ENCODE measurements at places on chromosomes 7 and 10.
A peak's percentile ranks its signal among the peaks of the same experiment; 100 is the strongest.

- DNase-seq = no peak
Measured at GRCh38 chr10:48454302-48455054, 148.0 kb downstream of the MAPK8 start.

GRCh38 chr10:4333459-4333894 lies 492.5 kb upstream of the AKR1E2 start:
- DNase-seq = no peak

DNA sequence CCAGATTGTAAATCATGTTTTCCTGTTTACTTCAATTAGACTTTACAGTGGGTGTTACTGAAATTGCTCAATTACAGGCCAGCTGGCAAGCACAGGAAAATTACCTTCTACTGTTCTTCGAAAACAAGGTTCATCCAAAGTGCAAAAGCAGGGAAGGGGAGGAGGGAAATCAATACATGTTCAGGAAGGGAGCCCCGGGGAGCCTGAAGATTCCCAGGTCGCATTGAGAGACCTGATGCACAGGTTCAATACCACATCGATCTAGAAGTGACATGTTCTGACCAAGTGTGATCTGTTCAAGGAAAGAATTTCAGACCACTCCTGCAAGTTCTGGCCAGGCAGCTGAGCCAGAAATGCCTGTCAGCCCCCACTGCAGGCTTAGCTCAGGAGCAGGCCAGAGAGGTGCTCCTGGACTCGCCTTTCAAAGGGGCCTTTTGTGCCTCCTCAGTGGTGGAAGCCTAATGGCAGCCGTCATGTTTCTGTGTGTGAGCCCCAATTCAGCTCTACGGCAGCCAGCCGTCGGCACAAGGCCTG lies 35.9 kb downstream of the FAM53B start:
- peak; percentile 59 for DNase-seq

DNA sequence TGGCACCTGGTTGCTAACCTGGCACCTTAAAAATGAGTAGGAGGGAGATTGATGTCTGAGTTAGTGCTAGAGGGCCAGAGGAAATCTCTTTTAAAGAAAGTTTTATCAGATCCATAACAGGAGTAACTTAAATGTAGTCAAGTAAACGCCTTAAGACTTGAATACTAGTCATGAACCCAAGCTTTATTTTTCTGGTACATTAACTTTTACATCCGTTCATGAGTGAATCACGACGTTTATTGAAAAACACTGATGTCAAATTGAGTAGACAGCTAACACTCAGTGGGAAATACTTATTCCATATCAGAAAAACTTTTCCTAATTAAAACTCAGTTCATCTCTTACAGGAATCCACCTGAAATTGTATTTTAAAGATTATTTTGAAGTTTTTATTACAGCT lies 6.9 kb upstream of the LAMB1 start:
- DNase-seq = no peak

DNA sequence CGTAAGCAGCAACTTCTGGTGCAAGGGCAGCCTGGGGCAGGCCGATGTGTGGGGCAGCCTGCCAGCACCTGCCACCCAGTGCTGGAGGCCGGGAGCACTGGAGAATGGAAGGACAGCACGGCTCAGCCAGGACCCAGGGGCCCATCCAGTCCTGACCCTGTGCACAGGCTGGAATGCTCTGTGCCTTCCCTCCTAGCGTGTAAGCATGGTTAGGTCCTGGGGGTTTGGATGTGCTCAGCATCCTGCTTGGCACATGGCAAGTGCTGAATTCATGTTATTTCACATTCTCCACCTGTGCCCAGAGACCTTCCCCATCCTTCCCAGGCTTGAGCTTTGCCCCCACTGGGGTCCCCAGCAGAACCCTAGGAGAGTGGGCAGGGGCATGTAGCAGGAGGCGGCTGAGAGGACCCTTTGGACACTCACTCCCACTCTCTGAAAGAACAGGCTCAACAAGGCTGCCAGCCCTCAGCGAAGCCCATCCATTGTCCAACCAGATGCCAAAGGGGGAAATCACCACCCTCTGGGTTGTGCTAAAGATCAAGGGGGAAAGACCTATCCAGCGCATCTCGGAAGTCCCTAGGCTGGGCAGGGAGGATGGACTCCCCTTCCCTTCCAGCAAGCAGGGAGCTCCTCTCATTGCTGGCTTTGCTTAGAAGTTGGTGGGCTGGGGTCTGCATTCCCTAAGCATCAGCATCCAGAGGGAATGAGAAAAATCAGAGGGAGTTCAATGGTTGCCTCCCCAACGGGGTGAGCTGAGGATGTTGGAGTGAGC lies 29.7 kb downstream of the ANXA8 start:
- DNase-seq = no peak

DNA sequence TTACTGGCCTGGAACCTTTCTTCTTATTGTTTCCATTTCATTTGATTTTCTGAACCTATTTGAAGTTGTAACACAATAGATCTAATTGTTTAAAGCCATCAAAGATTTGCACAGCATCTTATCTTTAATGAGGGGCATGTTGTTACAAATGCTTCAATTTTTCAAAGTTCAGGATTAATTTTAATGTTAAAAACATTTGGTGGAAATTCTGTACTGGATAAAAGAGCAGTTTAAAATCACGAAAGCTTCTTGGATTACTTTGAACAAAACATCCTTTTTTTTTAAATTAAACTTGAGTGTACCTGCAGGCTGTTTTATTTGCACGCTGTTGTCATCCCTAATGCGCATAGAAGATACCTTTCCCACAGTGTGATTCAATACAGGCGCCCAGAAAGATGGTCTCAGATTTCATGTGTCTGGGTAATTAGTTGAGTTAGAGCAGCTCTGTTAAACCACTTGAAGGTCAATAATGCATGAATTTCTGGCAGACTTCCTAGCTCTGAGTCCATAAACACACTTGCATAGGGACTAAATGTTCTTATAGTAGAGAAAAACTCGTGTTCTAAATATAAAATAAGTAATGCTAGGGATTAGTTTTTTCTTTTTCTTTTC lies 29.3 kb upstream of the DDX50 start:
- DNase-seq = peak; percentile 50

DNA sequence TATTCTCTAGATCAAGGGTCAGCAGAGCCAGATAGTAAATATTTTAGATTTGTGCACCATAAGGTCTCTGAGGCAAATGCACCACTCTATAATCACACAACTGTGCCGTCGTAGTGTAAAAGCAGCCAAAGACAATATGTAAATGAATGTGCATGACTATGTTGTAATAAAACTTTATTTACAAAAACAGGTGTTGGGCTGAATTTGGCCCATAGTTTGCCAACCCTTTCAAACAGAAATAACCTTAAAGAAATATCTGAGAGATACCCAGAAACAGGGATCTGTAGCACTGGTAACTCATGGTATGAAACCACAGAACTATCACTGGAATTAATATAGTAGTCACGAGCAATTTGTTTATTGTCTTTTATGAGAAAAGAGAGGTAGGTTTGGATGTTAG lies 86.0 kb downstream of the ARID5B start:
- DNase-seq = no peak

DNA sequence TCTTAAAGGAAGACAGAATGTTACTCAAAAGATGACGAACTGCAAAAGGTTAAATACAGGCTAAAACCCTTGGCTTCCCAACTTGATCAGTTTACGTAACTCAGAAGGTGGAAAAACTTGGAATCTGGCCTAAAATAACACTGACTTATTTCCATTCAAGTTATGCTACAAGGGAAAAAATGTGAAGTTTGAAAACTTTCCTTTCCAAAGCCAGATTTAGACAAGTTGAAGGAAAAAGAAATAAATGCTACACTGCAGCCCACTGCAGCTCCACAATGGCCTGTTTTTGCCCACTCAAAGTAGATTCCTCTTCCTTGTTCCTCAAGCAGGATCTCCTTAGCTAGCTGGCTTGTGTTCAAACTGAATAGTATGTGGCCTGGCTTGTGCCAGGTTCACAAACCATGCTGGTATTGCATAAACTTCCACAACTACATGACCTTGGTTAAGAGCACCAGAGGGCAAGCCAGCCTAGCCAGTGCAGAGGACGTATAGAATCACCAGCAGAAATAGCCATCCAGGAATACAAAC lies 166.2 kb downstream of the CPEB3 start:
- peak; percentile 83 for DNase-seq

DNA sequence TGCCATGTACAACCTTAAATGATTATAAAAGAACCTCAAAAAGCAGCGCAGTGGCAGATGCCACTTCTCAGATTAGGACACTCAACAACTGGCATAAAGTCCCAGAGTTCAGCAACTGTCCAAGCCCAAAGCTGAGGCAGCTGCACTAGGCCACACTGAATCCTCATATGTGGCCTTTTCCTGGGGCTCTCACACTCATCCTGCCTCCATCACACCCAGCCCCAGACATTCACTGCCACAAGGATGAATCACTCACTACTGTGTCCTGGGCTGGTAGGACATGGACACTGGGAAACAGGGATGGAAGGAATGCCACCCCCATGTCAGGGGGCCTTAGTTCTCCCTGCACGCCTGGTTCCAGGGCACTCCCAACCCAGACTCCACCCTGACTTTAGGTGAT lies 547.7 kb downstream of the TNS3 start:
- DNase-seq = no peak

- DNase-seq = no peak
Measured at GRCh38 chr10:43237631-43238446, 29.0 kb downstream of the RASGEF1A start.

DNA sequence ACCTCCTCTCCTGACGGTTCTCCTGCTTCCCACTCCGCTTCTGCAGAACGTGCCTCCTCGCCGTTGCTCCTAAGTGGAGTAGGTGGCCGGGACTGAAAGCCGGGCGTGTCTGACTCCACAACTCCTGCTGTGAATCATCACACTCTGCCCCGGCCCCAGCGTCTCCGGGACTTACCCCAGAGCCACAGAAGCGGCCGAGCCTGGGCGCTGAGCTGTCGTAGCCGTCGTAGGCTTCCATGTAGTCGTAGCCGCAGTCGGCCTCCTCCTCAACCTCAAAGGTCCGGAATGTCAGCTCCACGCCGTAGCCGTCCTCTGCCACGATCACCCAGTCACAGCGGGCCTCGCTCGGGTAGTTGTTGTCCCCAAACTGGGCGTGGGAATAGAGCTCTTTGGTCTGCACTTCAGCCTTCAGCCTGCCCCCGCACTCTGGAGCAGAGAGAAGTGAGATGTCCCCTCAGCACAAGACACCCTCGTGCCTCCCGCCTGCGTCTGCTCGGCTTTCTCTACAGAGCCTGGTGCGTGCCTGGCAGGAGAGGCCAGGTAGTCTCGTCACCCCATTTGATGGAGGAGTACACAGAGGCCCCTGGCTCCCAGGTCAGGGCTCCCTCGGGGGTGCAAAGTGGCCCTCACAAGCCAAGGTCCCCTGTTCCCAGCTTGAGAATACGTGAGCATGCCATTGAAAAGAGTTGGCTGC lies 11.2 kb upstream of the OPALIN start:
- DNase-seq = no peak

- DNase-seq = no peak
Measured at GRCh38 chr7:51238981-51239495, 77.6 kb downstream of the COBL start.

- no peak for DNase-seq
Measured at GRCh38 chr7:55827577-55827976, 35.0 kb downstream of the SEPTIN14 start.

DNA sequence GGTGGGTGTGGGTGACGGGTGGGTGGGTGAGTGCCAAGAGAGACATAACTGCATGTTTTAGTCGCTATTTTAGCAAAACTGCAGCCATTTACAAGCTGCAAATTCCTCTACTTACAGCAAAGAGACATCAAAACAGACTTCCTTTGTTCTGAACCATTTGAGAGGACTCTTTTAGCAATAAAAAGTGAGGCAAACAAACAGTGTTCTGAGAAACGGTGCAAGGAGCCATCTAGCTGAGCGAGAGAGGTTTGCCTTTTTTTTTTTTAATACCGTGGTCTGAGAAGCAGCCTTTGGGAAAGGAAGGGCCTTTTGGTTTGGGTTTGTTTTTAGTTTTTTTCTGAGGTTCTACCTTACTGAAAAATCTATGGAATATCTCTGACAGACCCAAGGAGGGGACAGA lies 62.9 kb downstream of the SCRN1 start:
- no peak for DNase-seq

DNA sequence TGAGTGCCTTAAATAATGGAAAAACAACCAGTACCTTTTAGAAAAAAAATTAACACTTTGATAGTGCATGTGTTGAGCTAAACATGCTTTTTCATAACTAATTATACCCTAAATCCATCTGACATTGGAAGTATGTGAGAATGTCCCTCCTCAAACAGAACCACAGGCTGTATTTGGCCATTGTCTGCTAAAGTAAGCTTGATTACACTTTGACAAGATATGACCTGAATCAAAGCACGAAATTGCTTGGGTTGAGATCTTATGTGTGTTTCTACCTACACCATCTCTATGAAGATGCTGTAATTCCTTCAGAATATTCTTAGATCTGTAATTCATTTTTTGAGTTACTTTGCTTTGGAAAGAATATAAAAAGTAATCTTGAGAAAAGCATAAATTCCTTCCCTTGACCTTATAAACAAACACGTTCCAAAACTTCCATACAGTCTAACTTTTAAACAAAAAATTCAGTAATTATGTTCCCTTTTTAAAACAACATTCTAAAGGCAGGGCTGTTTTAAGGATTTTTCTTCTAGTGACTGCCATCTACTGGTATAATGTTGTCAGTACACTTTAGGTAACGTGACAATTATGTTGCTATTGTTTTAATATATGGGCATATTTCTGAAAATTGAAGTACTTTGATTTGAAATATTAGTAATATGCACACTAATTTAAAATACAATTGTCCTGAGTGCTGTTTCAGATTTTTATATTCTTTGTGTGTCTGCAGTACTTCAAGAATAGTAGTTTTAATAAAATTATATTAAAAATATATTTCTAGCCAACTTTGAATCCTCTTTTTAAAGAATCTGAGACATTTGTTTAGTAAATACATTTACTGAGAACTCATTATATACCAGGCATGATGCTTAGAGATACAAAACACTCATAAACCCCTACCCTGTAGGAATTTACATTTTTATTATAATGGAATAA lies 20.9 kb downstream of the CD36 start:
- peak; percentile 73 for DNase-seq

GRCh38 chr7:285731-286130 lies 4.2 kb upstream of the FOXL3 start:
- DNase-seq = no peak

- DNase-seq = no peak
Measured at GRCh38 chr10:127880557-127880956, 12.2 kb downstream of the CLRN3 start.
